ENCODE measurements at places on chromosomes 7 and 10.

- DNase-seq = no peak
These were observed 89.7 kb downstream of the AMPH start for GRCh38 chr7:38541440-38541839.

GRCh38 chr7:132440151-132440550 lies 136.1 kb downstream of the PLXNA4 start:
- no peak for DNase-seq

DNA sequence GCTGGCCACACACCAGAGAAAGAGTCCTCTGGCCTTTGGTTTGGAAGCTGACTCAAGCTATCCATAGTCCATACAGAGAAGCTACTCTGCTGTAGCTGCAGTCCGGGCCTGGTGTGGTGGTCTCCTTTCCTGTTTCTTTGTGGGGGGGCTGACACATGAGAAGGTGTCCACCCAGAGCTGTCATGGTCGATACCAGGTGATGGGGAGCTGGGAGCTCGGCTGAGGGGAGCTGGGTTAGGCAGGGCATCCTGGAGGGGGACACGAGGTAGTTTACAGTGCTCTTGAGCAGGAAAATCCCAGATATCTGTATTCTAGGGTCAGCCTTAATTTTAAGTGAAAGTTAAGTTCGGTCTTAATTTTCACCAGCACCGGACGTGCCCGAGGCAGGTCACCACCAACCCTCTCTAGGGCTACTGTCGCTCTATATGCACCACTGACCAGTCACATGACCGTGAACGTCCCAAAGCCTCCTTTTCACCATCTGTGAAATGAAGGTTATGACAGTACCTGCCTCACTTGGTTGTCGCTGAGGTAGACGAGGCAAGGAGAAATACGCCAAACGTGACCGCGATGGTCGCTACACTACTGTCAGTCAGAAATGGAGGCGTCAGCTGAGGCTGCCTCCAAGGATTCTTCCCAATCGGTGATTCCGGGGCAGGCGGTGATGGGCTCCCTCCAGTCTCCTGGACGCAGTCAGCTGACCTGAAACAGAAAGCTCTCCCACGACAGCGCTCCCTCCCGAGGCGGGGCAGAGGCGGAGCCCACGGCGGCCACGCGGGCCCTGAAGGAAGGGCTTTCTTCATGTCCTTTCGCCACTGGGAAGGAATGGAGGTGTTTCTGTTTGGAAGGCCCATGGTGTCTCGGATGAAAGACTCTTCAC lies 69.4 kb upstream of the SHH start:
- no peak for DNase-seq

DNA sequence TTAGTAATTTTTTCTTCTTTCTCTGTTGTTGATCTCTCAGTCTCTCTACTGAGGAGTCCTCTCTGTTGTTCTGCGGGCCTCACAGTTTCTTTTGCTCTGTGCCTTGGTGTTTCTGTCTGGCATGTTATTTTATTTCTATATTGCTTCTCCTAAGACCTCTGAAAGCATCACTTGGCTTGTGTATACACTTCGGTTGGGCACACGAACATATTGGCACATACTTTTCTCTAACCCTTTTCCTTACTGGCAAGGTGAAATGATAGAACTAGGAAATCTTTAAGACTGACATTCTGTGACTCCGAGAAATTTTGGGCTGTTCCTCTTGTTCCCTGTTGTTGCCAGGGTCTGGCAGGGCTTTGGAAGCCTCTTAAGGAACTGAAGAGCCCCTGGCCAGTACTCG lies 148.9 kb downstream of the CELF2 start:
- DNase-seq = no peak

DNA sequence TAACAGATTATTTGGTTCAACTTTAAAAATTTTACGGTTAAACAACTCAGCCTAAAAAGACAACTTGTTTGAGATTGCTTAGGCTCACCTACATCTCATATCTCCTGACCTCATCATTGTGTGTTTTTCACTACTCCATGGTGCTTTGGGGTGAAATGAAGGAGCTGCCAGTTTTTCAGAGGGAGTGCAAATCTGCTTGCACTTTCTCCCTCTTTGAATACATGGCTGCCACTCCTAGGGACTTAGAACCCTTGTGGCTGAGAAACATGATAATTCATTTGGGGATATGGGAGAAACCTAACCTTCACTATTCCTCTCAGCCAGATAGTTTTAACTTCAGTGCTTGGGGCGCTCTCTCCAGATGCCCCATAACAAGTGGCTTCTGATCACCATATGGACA lies 2.7 kb downstream of the CCSER2 start:
- DNase-seq = no peak

DNA sequence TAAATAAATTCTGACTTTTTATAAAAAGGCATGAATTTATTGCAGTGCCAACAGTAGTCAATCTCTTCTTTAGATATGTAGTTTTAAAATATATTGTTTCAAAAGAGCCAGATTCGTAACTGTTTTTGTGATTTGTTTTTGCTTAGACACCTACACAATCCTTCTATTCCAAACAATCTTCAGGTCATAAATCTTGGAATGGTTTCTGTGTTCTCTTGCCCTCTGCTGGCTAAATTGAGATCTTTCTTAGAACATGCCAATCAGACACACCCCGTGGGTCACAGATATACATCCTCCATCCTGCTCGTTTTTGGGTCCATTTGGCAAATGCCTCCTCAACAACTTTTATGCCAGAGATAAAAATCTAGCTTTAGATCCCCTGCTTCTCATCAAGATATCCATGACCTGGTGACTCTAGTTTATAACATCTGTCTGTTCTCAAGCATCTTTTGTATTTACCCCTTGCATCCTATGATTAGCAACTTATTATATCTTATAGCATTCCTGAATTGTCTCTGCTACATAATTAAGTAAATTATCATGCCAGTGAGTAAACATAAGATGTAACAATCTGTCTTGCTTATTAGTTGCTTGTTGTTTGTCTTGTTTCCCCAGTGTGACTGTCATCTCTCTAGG lies 35.3 kb upstream of the IFRD1 start:
- DNase-seq = peak; percentile 70

- DNase-seq = no peak
These were observed 118.5 kb downstream of the NKX6-2 start for GRCh38 chr10:132667342-132668047.

- peak; percentile 61 for DNase-seq
These were observed 2.4 kb downstream of the ADCK2 start for GRCh38 chr7:140674899-140675701.

DNA sequence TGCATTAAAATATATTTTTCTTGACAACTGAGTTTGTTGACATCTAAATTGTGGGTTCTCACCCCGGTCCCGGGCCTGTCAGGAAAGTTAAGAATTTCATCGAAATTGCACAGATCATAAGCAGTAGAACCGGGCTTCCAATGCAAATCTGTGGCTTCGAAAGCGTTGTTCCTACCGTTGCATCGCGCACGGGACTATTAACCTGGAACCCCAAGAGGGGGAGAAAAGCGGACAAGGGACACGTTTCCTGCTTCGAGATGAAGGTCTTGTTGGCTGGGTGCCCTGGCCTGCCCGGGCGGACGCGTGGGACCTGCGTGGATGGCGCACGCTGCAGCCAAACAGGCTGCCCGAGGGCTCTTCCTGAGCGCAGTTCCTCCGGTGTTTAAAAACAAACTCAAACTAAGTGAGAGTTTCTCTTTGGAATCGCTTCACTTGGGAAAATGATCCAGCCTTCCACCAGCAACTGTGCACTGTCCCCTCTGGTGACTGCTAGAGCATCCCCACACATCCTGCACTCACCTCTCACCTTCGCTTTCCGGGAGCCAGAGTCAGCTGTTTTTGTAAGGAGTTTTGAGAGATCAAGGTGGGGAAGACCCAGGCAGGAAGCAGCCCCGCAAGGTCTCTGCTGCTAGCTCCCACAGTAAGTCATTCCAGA lies 5.1 kb upstream of the TBX20 start:
- DNase-seq = no peak

DNA sequence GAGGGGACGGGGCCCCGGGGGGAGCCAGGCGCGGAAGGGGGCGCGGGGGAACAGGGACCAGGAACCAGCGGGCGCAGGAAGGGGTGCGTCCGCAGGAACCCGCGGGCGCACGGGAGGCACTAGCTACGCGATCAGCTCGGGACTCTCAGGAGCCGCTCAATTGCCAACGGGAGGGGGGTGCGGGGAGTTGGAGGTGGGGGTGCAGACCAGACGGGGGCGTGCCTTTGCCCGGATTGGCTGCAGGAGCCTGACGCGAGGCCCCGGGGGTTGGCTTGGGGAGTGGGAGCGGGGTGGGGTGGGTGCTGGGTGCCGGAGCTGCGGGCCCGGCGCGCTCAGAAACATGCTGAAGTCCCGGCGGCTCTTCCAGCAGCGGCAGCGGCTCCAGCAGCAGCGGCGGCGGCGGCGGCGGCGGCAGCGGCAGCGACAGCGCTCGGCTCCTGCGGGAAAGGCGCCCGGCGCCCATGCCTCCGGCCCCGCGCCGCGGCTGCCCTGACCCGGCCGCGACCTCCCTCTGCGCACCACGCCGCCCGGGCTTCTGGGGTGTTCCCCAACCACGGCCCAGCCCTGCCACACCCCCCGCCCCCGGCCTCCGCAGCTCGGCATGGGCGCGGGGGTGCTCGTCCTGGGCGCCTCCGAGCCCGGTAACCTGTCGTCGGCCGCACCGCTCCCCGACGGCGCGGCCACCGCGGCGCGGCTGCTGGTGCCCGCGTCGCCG lies at the start of gene ADRB1:
ADRB1 (plus strand) TSS at position 335 of the 715 bp plus-strand sequence; CDS start at position 602, 267 bp downstream.
- peak; percentile 70 for DNase-seq

- DNase-seq = no peak
These were observed 1025.0 kb upstream of the CELF2 start for GRCh38 chr10:9992661-9993060.

DNA sequence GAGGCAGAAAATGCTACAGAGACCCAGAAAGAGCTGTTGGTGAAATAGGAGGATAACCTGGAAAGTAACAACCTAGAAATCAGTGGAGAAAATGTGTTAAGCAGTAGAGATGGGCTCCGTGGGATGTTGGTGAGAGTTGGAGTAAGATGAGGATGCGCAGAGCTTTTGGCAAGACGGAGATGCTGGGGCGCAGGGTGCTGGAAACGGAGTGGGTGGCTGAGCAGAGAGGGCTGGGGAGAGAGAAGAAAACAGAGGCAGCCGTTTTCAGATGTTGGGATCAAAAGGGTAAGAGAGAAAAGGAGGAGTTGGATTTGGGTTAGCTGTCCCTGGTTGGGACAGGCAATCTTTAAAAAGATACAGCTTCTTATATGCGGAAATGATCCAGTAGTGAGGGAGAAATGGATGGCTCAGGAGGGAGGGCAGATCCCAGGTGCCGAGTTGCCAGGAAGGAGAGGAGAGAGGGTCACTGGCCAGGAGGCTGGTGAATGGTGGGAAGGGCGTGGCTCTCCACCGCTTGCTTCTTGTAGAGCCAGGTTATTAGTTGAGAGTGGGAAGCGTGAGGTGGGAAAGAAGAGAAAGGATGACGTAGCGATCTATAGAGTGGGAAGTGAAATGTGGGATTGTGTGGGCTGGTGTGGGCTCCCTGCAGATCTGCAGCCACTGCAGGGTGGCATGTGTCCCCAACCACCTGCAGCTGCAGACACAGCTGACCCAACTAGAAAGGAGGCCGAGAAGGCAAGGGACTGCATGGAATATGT lies 182.2 kb upstream of the SVIL start:
- no peak for DNase-seq

- no peak for DNase-seq
These were observed 1180.4 kb downstream of the CNTNAP2 start for GRCh38 chr7:147296986-147297385.

GRCh38 chr7:81627536-81628287 lies 142.1 kb downstream of the HGF start:
- DNase-seq = no peak

DNA sequence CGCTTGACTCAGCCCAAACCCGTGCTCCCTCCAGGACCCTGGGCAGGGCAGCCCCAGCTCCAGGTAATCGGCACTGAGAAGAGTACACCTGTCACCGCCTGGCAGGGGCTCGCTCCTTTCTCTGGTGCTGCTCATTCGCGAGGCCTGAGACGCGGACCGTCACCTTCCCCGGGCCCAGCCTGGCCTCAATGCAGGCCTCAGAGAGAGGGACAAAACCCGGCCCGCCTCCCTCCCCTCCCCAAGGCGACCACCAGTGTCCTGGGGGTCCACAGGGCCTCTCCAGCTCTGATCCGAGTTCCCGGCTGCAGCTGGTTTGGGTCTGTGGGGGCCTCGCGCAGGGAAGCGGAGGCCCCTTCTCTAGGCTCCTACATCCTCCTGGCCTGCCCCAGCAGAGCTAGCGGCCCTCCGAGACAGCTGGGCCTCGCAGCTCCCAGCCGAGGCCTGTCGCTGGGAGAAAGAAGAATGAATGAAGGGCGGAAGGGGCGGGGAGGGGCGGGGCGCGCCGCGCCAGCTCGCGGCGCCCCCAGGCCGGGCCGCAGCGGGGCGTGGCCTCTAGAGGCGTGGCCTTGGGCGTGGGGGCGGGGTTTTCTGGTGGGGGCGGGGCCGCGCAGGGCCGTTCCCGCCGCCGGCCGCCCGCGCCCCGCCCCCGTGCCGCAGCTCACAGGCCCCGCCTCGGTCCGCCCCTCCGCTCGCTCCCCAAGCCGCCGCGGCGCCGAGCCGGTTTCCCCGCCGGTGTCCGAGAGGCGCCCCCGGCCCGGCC lies at the start of gene LIMK1:
LIMK1 (plus strand) TSS at position 688 of the 760 bp plus-strand sequence. CDS start 187 bp downstream, outside the sequence.
- DNase-seq = peak; percentile 81

DNA sequence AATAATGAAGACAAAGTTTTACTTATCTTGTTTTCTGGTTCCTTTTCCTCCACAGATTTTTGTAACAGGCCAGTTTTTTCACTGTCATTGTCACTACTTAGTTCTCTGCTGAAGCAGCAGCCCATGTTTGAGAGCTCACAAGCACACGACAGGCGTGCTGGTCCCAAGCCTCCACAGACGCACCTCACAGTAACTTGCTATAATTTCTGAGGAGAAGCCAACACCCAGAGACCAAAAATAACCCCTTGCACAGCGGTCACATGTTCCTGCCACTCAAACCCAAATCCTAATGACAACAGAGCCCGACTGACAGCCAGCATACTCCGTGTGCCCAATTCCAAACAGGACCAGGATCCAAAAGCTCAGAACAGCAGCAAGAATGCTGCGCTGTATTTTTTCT lies 58.5 kb downstream of the LARP4B start:
- no peak for DNase-seq

- no peak for DNase-seq
These were observed 447.6 kb upstream of the NPVF start for GRCh38 chr7:25675789-25676474.

DNA sequence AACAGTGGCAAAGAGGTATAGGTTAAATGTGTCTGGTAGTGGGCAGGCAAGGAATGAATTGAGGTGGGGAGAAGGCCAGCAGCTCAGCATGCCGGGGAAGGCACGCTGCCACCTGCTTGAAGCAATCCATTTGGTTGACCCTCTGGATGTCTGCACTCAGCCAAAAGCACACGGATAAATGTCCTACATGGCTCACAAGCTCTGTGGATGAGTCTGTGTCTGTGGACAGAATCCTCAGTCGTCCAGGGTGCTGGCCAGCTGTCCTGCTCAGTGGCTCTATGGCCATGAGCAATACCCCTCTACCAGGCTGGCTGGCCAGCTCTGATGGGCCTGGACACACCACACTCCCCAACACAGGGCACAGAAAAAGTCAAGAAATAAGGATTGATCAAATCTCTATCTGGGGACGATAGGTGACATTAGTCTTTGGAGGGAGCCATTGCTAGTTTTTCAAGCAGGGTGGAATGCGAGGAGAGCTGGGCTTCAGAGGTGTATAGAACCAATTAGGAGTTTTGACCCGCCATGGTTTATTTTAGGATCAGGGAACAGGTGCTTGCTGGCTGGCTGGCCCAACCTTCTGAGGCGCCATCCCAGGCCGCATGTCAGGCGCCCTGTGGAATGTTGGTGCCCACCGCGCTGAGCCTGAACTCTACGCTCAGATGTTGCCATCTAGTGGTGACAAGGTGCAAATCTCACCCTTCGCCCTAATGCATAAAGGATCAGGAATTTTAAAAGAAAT lies 493.4 kb downstream of the TNS3 start:
- peak; percentile 71 for DNase-seq

- no peak for DNase-seq
These were observed 603.6 kb downstream of the CNTNAP2 start for GRCh38 chr7:146720195-146720594.
